ENCODE measurements at places on chromosomes 5 and 9.
A peak's percentile ranks its signal among the peaks of the same experiment; 100 is the strongest.

DNA sequence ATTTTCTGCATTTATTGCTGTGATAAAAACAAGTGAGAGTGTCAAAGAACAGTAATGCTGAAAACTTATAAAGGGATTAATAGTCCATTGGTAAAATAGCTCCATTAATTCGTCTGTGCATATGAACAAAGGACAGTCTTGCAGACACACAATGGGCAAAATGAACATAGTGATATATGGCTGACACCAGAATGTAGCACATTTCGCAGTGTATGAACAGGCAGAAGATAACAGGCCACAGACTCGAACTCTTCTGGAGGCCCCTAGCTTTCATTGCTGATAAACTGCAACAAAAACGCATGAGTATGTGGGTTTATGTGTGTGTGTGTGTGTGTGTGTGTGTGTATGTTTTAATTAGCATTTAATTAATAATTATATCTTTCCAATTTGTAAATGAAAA is 354.8 kb downstream of the TAF11L14 start:
- no peak for DNase-seq

DNA sequence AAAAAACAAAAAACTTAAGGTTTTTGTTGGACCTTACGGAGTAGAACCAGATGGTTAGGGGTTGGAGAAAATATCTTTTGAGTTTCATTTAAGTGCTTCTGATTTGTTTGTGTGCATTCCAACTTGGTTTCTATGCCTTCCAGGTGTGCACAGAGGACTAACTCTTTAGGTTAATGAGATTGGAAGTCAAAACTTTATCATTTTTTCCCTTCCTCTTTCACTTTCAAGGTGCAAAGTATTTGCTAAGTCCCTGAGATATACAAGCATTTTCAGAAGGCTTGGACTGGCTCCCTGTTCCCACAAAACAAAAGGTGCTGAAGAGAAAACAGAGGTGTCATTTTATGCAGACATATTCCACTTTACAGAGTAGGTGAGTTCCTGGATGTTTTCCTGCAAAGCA is 30.3 kb upstream of the CER1 start:
- DNase-seq = no peak

DNA sequence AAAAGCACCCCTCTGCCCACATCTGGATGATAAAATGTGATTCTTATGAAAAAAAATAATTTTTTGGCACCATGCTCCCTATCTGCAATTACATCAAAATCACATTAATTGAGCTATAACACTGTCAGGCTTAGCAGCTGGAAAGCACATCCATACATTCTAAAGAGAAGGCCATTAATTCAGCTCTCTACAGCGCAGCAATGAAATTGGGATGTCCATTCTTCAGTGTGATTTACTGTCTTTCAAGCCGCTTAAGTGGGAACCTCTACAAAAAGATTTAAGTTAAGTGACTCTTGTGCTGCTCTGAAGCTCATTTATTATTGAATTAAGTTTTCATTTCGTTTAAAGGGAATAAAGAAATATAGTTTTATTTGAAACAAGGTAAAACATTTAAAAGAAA is 171.3 kb downstream of the EBF1 start:
- no peak for DNase-seq

DNA sequence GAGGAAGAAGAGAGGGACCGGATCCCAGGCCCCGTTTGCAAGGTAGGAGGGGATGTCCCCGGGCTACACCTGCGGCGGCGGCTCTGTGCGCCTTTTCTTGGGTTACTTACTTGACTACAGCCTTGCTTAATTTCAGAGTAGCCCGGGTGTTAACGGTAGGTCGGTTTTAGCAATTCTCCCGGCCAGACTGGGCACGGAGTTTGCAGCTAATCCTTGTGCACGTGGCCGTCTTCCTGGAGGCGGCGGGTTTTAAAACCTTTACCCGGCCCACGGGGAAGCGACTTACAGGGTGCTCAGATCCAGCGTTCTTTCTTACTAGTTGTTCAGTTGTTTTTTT is 313 bp downstream of the BRIX1 start:
- DNase-seq = peak; percentile 7

DNA sequence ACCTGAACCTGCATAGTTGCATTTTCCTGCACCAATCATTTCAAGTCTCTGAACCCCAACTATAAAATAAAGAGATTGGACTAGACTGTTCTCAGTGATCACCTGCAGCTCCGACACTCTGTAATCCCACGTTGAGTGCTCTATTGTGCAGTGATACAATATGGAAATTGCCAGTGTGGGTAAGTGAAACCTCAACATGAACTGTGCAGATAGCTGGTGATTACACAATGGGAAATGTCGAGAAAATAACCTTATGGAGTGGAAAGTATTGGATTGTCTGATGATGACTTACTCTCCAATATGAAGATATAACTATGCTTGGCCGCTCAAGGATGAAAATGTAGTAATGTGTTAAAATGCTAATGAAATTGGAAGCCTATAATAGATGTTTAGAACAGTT is 293.1 kb upstream of the BRINP1 start:
- no peak for DNase-seq

GRCh38 chr5:117880932-117881331 is 1107.4 kb downstream of the DTWD2 start:
- no peak for DNase-seq

GRCh38 chr9:90085633-90086032 is 480.8 kb downstream of the GADD45G start:
- DNase-seq = no peak

GRCh38 chr5:181260720-181261319 is at the start of gene TRIM52:
Gene TRIM52, minus strand, starts transcription at chr5:181261143. Its CDS starts 330 bp downstream, at chr5:181260813.
- DNase-seq = peak; percentile 68

DNA sequence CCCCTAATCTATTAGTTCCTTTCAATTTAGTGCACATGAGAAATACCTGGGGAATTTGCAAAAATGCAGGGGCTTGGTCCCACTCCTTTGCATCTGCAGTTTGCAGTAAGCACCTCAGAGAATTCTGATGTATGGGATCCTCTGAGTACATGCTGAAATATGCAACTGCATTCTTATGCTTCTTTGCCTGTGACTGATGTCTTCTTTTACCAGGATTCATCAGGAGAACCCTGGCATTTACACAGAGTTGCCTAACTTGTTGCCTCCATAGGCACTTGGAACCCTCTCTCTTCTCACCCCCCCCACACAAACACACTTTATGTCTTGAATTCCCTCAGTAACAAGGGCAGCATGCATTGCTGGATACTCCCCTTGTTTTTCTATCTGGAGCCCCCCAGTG is 173.1 kb downstream of the KDM4C start:
- no peak for DNase-seq

DNA sequence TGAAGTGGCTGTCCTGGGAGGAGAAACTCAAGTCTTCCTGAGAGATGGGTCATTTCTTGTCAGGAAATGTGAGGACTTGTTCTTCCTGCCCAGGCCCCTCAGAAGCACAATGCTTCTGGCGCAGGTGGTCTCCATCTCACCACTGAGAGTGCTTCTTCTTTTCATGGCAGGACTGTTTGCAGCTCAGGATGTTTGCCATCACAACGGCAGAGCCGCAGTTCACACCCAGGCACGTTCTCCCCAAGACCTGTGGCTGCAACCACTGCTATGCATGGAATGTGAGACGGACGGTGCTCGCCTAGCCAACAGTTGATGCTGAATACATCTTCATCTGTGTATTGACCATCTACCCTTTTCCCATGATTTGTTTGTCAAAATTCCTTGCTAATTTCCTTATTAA is 216.3 kb downstream of the GADD45G start:
- no peak for DNase-seq

Data from stimulated activated CD8-positive, alpha-beta memory T cell treated with anti-CD3 and anti-CD28 coated beads, Interleukin-15, amount 100 ng/mL, for 24 hours (primary cell).